ENCODE measurements at places on chromosomes 1 and 21. TPM values are rescaled to one million over a fixed set of nuclear protein-coding genes. Genes with fewer than 3 reads are reported as not detected.

The GNAT2 gene
- total RNA-seq, result not detected

The COL8A2 gene
- total RNA-seq, result 1.7 TPM

The SLC44A5 gene
- total RNA-seq, result 3.9 TPM

The KANK4 gene
- 0.16 TPM for total RNA-seq

The PLXNA2 gene
- total RNA-seq, result 23.8 TPM

The NR5A2 gene
- total RNA-seq, result 0.89 TPM

The FMO4 gene
- total RNA-seq, result 5.3 TPM

Data from cardiac septum (tissue), 1 donor.